ENCODE measurements at places on chromosomes 6 and 20.

DNA sequence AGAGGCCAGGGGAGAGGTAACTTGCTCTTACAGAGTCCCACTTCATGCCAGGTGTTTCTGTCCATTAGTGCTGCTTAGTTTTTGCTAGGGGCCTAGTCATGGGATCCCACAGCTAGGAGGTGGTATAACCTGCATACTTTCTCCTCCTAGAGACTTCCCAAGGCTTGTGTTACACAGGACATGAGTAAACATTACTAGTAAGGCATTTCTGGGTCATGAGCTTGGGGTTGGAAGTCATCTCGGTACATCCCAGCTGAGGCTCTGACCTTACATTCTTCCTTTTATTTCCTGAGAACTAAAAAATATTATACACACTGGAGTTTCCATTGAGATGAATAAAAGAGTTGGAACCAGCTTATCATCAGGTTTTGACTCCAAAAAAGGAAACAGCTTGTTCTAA is 20.9 kb upstream of the PNPLA1 start:
- DNase-seq, result no peak

DNA sequence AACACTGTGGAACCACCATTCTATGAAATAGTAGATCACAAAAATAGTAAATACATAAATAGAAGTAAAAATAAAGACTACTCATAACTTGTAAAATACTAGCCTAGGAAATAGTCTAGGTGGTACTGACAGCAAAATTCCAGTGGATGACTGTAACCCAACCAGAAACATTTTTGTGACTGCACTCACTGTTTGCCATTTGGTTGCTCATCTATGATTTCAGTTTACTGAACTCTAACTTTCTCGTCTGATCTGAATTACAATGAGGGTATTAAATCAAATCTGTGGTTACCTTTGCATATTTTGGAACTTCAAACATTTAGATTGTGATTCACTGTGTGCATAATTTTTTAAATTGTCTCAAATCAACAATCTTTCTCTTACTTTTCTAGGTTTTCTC is 151.1 kb downstream of the KHDC1L start:
- no peak for DNase-seq

GRCh38 chr6:12567682-12568081 is 148.9 kb upstream of the PHACTR1 start:
- no peak for DNase-seq

- DNase-seq, result no peak
Observed at GRCh38 chr20:50318710-50319109, 128.1 kb downstream of the CEBPB start.

DNA sequence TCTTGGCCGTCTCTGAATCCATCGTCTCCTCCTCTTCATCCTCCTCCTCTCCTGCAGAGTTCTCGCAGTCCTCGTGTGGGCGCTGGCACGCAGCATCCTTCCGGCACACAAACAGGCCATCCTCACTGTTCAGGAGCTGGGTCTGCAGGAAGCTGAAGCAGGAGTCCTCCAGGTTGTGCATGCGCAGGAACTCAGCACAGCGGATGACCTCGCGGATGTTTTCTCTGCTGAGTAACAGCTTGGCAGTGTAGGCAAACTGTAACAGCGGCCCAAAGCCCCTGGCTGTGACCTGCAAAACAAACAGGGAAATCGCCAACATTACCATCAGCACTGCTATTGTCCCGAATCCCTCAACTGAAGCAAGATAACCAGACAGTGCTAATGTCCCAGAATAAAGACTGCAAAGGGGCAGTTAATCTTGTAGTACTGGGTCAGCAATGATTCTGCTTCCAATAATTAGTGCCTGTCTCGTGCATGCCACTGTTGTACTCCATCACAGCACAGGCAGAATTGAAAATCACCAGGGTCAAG is 57.4 kb downstream of the GJA10 start:
- DNase-seq, result no peak

DNA sequence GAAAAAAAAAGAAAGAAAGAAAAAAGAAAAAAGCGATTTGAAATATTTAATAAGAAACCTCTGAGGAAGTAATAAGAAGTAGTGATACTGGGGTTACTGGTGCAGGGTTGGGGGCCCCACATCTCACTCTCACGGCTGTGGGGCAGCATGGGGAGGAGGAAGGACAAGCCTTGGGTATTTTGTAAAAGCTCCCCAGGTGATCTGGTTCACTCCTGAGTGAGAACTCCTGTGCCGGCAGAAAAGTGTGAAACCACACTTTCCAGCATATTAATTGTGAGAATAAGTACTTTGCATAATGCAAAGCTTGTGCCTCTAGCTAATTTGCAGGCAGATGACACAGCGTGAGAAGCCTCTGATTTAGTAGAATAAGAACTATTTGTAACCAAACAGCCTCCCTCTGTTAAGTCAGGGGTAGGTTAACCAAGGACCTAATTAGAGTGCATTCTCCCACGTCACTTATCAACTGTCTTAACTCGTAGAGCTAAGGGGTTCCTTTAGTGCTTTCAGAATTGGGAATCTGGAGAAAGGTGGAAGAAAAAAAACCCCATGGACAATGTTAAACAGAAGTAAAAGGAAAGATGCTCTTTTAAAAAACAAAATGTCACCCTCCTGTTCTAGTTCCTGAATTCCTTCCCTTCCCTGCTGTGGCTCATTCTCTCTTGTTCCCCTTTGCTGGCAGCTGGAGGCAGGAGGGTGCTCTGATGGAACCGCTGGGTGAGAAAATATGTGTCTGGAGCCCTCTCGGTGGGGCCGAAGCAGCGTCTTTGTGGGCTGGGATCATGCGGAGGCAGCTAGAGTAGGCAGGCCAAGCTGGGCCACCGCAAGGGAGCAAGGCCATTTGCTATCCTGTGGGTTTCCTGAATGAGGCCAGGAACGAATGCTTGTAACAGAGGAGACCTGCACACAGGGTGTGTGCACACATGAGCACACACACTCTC is 108.7 kb downstream of the FYN start:
- DNase-seq, result no peak

DNA sequence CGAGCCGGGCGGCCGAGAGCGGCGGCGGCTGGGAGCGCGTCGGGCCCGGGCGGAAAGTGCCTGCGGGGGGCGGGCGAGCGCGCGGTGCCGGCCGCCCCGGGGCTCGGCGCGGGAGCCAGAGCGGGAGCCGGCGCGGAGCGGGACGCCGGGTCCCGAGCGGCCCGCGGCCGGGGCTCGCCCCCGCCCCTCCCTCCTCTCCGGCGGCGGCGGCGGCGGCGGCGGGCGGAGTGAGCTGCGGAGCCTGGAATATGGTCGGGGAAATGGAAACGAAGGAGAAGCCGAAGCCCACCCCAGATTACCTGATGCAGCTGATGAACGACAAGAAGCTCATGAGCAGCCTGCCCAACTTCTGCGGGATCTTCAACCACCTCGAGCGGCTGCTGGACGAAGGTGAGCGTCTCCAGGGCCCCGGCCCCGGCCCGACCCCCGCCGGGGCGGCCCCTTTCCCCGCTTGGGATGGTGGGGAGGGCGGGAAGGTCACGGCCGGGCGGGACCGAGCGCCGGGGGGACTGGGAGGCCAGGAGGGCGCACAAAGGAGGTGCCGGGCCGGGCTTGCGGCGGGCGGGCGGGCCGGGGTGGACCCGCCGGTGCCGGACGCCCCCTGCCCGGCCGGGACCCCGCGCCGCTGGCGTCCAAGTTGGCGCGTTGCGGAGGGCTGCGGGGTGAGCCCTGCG is 565 bp downstream of the QKI start:
- peak; percentile 42 for DNase-seq

DNA sequence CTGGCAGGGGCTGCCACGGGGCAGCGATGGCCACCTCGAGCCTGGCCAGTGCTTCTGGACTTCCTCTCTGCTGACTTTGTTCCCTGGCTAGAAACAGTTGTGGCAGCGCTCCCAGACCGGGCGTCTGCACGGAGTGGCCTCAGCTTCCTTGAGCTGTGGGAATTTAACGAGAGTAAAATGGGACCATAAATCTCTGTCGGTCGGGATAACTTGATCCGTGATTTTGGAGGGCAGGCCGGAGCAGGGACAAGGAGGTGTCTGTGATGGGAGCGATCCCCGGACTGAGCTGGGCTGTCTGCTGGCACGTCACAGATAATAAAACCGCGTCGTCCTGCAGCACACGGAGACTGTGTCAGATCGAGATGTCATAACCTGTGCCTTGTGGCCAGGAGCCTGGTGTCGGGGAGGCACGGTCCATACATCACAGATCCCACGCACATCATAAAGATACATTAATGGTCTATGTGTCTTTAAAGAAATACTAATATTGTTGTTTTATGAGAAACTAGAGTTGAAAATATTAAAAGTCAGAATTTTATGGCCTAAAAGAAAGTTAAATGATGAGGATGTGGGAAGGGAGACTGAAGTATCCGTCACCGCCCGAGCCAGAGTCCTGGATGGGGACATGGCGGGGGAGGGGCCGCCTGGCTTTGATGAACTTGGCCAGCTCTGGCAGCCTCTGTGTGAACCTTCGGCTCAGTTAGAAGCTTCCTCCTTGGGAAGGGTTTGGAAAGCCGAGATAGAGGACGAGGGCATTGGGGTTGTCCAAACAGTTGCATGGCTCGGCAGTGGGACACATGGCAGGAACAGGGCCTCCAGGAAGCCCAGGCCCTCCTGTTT is 6.5 kb upstream of the RBBP8NL start:
- DNase-seq, result no peak

- no peak for DNase-seq
Observed at GRCh38 chr6:165922309-165922794, 245.3 kb downstream of the TBXT start.

- DNase-seq, result no peak
Observed at GRCh38 chr6:167078745-167079144, 44.2 kb upstream of the CCR6 start.

- no peak for DNase-seq
Observed at GRCh38 chr20:37413023-37413334, 67.0 kb downstream of the SRC start.

- no peak for DNase-seq
Observed at GRCh38 chr6:111585241-111585973, 20.3 kb downstream of the TRAF3IP2 start.

- DNase-seq, result no peak
Observed at GRCh38 chr20:3156811-3157619, 2.6 kb downstream of the FASTKD5 start.

- peak; percentile 81 for DNase-seq
Observed at GRCh38 chr6:79949233-79949632, 1.9 kb upstream of the ELOVL4 start.

GRCh38 chr6:145668844-145669243 is 66.5 kb downstream of the EPM2A start:
- DNase-seq, result no peak

DNA sequence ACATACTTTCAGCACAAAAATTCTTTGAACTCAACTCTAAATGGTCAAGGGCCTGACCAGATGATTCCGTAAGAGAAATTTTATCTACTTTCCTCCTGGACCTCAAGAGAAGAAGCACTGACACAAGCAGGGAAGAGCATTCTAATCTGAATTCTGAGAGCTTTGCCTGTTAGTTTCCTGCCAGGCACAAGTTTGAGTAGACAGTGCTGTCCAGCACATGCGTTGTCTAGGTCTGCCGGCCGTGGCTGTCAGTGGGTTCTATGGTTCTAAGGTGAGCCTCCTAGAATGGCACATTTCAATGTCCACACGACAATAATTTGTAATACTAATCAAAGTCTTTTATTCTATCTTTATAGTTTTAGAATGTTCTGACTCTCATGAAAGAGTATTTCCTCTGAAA is 91.9 kb downstream of the RFPL4B start:
- no peak for DNase-seq

DNA sequence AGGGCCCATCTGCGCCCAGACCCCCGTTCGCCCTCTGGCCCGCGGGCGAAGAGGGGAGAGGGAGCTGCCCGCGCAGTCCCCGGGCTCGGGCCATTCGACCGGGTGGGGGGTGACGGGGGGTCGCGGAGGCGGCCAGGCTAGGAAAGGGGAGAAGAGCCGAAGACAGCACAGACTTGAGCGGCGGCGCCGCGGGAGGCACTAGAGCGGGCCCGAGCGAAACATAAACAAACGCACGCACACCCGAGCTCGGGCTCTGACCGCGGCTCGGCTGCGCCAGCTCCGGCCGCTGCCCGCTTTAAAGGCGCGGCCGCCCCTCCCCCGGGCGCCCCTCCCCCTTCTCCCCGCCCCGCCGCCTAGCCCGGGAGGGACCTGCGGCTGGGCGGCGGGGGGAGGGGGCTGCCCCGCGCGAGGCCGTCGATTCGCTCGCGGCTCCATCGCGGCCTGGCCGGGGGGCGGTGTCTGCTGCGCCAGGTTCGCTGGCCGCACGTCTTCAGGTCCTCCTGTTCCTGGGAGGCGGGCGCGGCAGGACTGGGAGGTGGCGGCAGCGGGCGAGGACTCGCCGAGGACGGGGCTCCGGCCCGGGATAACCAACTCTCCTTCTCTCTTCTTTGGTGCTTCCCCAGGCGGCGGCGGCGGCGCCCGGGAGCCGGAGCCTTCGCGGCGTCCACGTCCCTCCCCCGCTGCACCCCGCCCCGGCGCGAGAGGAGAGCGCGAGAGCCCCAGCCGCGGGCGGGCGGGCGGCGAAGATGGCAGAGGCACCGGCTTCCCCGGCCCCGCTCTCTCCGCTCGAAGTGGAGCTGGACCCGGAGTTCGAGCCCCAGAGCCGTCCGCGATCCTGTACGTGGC is at the start of gene FOXO3:
TSS of gene FOXO3 (plus strand) at position 455 of the 846 bp plus-strand sequence. CDS start at position 747, 292 bp downstream.
- peak; percentile 36 for DNase-seq

- no peak for DNase-seq
Observed at GRCh38 chr20:37941992-37942391, 39.1 kb downstream of the VSTM2L start.

Measured in NCI-H345 (cell line).